Foreskin fibroblast (primary cell): ENCODE measurements at places on chromosomes 7 and 10.

- no peak for DNase-seq
Observed at GRCh38 chr10:97831259-97831658, 18.4 kb upstream of the GOLGA7B start.

DNA sequence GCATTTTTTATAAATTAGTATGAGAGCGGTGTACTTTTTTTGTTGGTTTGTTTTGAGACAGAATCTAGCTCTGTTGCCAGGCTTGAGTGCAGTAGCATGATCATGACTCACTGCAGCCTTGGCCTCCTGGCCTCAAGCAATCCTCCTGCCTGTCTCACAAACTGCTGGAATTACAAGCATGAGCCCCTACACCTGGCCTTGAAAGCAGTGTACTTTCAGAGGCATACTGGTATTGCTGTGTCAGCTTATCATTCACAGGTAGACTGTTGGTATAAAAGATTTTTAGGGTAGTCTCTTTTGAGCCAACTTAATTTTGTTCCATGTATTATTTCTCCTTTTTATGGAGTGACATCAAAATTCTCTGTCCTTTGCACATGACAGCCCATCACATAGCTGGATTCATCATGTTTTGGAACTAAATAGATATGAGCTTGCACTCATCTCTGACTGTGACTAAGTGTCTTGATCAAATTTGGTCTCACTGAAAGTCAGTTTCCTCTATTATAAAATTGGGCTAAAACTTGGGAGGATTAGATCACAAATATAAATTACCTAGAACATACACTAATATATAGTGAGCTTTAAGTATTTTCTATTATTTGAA is 12.4 kb downstream of the GNAT3 start:
- DNase-seq: peak; percentile 92

DNA sequence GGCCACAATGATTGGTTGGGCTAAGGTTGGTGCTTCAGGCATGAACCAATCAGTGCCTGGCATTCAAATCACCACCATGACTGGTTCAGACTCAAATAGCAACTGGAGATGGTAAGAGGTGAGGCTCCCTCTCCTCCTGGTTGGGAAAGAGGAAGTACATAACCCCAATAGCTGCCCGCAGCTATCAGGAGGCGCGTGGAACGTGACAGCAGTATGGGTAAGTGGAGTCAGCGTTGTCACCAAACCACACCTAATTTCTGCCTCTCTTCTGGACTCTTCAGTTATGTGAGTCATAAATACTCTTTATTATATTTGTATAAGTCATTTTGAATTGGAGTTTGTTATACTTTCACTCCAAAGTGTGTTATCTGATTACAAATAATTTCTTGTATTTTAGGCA is 17.9 kb upstream of the ITGA8 start:
- DNase-seq: no peak

DNA sequence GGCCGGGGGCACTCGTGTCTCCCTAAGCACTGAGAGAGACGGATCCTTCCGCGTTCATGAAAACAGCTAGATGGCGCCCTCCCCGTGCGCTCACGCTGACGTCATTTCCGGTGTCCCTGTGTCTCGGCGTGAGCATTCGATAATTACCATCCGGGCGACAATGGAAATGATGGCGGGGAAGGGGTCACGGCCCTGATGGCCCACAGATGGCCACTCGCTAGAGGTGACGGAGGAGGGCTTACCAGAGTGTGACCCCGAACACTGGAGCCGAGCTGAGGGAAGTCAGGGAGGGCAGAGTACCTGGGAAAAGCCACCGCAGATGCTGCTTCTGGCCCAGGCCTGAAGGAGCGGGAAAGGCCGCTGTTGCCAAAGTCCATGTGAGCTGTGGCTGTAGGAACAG is 222.9 kb downstream of the TCERG1L start:
- no peak for DNase-seq

DNA sequence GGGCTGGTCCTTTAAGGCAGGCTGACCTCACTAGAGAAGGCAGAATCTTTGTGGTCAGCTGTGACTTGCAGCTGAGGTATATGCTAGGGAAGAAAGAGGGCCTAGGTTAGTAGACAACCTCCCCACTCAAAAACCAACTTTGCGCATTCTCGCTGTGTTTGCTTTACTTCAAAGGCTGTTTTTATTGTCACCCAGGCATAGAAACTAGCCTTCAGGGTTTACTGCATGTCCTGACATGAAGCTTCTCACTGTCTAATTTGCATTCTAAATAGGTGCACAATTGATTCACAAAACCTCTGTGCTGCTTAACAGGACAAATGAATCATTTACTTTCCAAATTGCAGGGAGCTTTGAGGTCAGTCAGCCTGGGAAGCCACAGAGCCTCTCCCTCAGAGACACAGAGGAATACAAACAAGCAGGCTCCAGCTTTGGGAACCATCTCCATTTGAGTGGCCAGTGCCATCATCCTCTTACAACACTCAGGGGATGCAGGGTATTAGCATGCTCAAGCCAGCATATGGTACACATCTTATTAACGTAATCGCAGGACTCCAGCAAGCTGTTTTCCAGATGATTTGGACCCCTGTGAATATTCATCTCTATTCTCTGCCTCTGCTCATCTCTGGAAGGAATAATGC is 596.4 kb upstream of the GHITM start:
- no peak for DNase-seq

GRCh38 chr7:31054608-31055278 is 2.6 kb downstream of the ADCYAP1R1 start:
- DNase-seq: no peak

DNA sequence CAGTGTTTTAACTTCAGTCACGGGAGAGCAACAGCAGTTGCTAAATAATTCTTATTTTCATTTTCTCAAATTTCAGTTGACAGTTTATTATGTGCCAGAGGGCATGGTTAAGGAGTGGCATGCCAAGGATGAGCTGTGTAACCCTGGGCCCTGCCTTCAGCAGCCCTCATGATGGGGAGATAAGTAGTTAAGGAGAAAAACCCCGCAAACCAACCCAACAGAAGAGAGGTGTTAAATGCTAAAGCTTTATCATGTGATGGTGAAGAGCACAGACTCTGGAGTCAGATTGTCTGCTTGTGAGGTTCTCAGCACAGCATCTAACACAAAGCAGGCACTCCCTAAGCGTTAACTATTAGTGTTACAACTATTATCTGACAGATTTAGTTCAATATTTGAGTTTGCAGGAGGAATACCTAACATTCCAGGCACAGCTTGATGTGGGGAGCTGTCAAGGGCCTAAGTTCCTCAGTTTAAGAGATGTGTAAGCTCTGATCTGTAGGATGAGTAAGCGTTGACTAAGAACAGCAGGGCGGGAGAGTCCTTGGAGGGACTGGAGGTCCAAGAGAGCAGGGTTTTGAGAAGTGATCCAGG is 29.6 kb downstream of the STAM start:
- DNase-seq: peak; percentile 88

DNA sequence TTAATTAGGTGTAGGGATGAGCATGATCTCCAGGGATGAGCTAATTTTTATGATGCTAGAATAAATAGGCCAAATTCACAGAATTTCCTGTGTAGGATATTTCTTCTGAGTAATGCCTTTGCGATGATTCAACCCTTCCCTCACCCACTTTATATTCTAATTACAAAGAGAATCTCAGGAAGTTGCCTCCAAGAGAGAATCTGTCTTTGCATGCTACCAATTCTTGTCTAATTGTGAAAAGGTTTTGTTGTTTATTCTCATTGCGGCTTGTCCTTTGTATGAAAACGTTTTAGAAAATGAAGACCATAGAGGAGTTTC is 6.3 kb downstream of the C7orf57 start:
- peak; percentile 25 for DNase-seq

DNA sequence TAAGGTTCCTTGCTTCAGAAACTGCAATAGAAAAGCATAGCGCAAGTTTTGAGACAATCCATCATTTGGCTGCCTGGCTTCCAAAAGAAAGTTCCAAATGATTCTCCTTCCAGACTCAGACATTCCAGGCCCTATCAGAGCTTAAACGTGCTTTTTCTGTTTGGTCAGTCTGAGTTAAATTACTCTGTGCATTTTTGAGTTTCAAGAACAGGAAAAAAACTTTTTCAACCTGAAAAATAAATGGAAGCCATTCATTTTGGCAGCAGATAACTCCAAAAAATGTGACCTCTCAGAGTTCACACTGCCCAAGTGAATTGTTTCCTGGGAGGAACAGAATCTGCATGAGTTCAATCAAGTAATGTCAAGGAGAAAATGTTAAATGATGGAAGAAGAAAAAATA is 354.2 kb downstream of the CXCL12 start:
- no peak for DNase-seq

DNA sequence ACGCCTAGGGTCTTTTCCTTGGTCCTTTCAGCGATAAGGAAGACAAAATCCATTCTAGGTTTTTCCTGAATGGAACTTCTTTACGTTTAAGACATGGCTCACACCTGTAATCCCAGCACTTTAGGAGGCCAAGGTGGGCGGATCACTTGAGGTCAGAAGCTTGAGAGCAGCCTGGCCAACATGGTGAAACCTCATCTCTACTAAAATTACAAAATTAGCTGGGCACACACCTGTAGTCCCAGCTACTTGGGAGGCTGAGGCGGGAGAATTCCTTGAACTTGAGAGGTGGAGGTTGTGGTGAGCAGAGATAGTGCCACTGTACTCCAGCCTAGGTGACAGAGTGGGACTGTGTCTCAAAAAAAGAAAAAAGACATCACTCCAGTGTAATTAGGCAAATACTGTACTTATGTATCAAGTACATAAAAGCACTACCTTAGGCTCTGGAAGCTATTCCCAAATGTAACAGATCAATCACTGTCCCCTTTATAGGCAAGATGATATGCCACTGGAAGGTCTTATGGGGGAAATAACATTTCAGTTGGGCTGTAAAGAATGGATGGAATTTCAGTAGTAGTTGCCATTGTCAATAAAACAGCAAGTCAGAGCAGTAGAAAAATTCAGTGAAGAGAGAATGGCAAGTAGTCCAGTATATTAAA is 5.7 kb downstream of the STK17A start:
- DNase-seq: no peak

GRCh38 chr10:23433701-23434100 is 5.2 kb upstream of the OTUD1 start:
- no peak for DNase-seq

GRCh38 chr10:23111517-23112286 is 16.3 kb downstream of the MSRB2 start:
- DNase-seq: no peak

DNA sequence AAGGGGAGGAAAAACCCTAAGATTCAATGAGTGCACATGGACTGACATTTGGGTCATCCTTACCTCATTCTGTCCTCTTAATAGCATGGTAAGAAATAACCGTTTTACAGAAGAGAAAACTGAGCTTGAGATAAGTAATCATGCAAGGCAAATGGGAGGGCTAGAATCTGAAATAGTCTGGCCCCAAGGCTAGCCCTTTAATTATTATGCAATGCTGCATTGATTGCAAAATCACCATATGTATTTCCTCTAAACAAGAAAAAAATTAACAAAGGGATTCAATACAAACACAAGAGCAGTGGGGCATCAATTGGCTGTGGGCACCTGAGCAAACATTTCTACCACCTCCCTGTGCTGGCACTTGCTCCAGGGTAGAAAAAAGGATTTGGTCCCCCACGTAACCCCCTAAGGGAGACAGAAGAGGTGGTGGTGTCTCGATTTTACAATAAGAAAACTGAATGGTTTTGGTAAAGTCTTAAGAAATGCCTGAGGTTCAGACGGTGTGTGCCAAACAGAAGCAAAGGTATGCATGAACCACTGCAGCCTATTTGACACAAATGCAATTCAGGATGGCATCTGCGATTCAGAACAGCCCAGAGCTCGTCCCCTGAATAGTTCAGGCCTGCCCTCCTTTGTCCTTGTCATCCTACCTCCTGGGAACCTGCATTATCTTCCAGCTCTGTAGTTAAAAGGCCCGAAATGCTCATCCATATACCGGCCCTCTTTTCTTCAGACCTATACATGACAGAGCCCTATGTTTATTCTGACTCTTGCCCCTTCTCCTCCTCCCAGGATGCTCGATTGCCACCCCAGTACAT is 23.6 kb downstream of the PIP4K2A start:
- DNase-seq: peak; percentile 67

DNA sequence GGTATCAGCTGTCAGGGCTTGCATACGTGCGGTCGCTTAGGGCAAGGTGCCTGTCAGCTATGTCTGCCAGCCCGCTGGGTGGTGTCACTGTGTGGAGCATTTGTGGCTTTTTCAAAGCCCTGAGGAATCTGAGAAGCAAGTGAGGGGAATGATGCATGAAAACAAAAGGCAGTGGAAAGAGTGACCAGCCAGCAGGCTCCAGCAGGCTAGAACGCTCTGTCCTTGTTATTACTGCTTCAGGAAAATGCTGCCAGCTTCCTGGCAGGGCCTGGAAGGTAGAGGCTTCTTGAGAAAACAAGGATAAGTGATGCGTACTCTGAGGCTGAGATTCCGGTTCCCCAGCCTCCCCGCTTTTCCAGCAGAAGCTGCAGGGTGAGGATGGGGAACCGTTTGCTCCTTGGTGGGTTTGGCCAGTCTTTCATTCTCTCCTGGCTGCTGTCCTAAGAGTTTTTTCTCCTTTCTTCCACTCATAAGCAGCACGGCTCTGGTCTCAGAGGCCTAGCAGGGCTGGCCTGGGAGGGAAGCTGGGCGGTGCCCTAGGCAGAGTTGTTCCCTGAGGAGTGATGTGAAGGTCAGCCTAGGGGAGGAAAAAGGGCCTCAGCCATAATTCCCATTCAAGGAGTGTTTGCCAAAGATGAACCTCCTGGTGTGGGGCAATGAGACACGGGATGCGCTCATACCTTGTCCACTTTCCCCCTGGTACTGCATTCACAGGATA is 42.8 kb upstream of the MKLN1 start:
- peak; percentile 38 for DNase-seq

GRCh38 chr7:122974229-122974628 is 21.3 kb downstream of the TAS2R16 start:
- no peak for DNase-seq

- no peak for DNase-seq
Observed at GRCh38 chr10:120689777-120690529, 161.2 kb upstream of the WDR11 start.

- peak; percentile 9 for DNase-seq
Observed at GRCh38 chr10:93916257-93917063, 22.7 kb downstream of the SLC35G1 start.

GRCh38 chr7:38881947-38882684 is 26.9 kb downstream of the VPS41 start:
- DNase-seq: no peak

GRCh38 chr10:121084675-121085070 is 233.5 kb downstream of the WDR11 start:
- DNase-seq: no peak
